Activated naive CD8-positive, alpha-beta T cell treated with anti-CD3 and anti-CD28 coated beads, Interleukin-2, amount 50 U/mL, for 16 hours (primary cell): ENCODE measurements at places on chromosomes 11 and 22.

- no peak for DNase-seq
Observed at GRCh38 chr11:86818462-86819192, 18.3 kb downstream of the PRSS23 start.

- DNase-seq: no peak
Observed at GRCh38 chr11:78497293-78497692, 77.4 kb downstream of the NARS2 start.

DNA sequence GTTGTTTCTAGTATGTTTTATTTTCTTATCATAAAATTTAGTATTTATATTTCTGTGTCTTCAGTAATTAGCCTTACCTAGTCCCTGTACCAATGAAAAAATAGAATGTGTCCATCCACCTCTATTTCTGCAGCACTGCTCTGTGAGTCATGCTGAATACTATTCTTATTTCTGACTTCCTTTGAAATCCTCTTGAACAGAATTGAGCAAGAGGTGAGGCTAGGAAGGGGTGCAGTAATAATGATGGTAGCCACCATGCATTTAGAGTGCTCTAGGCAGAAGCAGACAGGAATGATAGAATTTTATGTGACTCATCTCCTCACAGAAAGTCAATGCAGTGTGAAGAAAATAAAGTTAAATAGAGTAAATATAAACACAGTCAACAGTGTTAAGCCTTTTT, 60.0 kb downstream of the OR10A6 start:
- DNase-seq: no peak

GRCh38 chr11:129960216-129961214, 42.1 kb downstream of the PRDM10 start:
- DNase-seq: no peak

- DNase-seq: no peak
Observed at GRCh38 chr11:79296141-79296540, 144.7 kb downstream of the TENM4 start.

- DNase-seq: no peak
Observed at GRCh38 chr22:19113429-19113828, 8.8 kb downstream of the DGCR2 start.

DNA sequence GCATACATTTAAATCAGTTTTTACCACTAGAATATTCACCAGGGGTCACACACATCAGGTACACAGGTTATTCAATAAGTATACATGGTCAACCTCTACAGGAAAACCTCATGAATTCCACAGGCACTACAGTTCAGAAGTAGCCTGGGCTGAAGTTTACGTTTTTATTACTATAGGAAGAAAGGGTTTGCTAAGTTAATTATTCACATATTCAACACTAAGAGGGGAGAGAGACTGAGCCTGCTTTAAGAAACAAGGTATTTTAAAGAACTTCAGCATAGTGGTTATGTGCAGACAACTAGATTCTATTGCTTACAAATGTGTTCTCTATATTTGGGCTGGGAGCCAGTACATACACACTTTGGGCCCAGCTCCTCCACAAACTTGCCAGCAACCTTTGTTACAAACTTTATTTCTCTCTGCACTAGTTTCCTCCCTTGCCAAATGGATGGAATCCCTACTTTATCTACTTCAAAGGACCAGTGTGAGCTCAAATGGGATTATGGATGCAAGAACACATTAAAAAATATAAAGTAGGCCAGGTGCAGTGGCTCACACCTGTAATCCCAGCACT, 31.9 kb downstream of the IL18BP start:
- no peak for DNase-seq

DNA sequence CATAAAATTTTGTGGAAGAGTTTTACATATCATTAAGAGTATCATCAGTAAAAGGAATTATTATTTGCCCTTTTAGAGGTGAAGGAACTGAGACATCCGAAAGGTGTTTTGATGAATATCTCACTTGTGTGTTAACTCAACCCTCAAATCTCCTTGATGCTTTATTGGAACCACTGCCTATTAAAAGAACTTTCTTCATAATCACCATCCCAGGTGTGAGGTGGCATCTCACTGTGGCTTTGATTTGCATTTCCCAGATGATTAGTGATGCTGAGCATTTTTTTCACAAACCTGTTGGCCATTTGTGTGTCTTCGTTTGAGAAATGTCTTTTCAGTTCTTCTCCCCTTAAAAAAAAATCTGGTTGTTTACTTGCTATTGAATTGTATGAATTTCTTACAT, 134.0 kb upstream of the SYN3 start:
- DNase-seq: no peak

DNA sequence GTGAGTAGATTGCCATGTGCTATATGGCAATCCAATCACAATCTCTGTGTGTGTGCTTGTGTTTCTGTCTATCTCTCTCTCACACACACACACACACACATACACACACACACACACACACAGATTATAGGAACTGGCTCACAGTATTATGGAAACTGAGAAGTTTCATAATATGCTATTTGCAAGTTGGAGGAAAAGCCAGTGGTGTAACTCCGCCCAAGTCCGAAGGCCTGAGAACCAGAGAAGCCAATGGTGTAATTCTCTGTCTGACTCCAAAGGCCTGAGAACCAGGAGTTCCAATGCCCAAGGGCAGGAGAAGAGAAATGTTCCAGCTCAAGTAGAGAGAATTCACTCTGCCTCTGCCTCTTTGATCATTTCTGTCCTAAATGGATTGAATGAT, 37.2 kb downstream of the GLYATL2 start:
- no peak for DNase-seq

GRCh38 chr11:87007963-87008362, 29.8 kb upstream of the TMEM135 start:
- no peak for DNase-seq

DNA sequence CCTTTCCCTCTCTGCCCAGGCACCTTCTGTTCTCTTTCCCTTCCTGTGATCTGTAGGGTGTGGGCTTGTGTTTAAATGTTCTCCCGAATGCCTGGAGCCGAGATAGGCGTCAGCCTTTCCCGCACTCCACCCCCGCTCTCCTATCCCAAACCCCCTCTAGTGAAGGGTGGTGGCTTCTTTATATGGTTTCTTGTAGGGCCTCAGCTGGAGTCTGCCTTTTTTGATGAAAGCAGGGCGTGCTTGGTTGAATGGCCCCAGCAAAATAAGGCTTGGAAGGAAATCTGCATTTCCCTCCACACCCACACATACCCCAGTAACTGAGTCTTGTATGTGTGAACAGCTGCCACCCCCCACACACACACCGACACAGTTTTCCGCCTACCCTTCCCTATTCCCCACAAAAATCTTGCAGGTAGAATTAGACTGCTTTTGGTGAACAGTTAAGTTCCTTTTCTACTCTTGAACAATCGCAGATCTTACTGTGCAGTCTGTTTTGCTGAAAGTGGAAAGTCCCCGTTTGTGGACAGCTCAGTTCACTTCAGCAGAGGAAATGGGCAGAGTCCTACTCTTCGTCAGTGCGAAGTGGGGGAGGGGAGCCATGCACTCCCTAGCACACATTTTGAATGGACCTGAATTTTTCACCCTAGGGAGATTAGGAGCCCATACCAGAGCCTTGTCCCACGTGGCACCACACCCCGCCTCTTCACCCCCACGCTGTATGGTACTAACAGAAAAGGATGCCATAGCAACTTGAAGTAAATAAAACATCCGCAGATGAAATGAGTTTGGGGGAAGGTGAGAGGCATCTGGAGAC, 25.5 kb upstream of the GRK2 start:
- DNase-seq: peak; percentile 45
